Posterior vena cava (tissue), 2 donors: ENCODE measurements at places on chromosomes 5 and 9. TPM values are rescaled to one million over a fixed set of nuclear protein-coding genes. Genes with fewer than 3 reads are reported as not detected.

The KIF4B gene
- total RNA-seq: 0.14 TPM

The LOX gene
- total RNA-seq: 98.8 TPM

GRCh38 chr5:67065696-67066095, 130.9 kb downstream of the CD180 start:
- DNase-seq: no peak

GRCh38 chr9:130858739-130859705, 24.0 kb downstream of the ABL1 start:
- no peak for DNase-seq

DNA sequence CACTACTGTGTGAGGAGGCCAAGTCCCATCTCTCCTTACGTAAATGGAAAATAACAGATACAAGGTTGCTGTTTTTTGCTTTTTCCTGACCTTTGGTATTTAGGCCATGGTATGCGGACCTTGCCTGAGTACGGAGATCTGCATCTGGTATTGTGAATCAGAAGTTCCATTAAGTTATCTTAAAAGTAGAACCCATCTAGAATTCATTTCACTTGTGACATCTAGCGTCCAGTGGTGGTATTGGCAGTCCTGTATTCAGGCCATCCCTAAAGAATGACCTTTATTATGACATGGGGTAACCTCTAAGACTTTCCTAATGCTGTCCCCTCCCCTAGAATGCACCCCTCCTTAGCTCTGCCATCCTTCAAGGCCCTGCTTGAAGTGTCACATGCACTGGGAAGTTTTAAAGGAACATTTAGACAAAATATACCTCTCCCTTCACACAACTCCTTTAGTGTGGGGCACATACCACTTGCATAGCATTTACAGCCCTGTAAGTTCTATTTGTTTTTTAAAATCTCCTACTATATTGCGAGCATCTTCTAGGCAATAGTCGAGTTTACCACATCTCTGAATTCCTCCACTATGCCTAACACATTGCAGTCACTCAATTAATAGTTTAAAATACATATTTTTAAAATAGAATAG, 1.9 kb upstream of the SPDL1 start:
- DNase-seq: no peak

GRCh38 chr9:101092922-101093321, 64.4 kb downstream of the PLPPR1 start:
- no peak for DNase-seq

DNA sequence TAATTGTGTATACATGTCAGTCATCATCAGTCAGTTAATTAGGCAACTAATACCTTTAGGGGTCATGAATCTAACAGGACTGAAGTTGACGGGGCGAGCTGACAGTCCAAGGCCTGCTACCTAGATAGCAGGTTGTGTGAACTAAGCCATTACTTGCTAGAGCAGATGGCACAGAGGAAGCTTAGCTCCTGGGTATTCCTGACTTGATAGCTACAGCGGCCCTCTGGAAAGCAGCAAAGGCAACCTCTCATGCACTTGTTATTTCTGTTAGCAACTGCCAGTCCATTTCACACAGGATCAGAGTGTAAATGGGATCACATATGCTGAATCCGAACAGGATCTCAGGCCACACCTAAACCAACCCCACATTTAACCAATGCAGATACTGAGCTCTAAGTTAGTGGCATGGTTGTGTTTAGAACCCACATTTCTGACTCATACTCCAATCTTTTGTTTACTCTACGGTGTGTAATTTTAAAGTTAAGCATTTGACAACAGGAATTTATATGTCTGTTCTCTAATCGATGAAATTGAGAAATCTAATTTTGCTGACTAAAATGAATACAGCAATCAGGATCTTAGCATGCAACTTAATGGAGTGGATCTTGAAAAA, 521.3 kb upstream of the ZNF608 start:
- no peak for DNase-seq

- DNase-seq: no peak
Measured at GRCh38 chr9:133891741-133892140, 100.4 kb downstream of the VAV2 start.

DNA sequence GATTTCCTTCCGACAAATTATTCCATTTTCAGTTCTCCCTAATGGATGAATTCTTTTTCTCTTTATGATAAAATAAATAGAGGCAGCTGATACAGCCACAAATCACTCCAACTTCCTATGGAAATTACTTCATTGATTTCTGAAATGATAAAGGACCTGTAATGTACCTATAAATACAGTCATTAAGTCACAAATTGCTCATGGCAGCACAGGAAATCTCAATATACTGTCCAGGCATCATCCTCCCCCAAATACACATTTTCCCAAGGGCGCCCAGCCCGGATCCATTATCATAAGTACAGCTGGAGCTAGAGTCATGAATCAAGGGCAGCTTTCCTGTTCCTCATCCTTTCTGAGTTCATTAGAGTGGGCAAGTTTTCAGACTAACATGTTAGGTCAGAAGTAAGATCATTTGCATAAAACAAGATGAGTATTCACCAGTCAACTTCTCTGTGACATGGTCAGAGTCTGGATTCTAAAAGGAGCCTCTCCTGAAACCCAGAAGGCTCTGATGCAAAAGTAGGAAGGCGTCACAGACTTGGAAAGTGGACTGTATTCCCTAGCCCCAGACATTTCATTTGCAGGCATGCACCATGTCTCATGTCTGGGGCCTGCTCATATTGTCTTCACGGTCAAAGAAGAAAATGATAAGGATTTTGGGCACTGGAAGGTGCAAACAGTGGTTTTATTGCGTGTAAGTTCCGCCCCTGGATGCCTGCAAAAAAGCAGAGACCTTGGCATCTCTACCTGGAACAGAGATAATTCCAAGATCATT, 383.2 kb downstream of the PLK2 start:
- DNase-seq: no peak

- no peak for DNase-seq
Measured at GRCh38 chr9:120859361-120859760, 16.6 kb upstream of the PSMD5 start.

DNA sequence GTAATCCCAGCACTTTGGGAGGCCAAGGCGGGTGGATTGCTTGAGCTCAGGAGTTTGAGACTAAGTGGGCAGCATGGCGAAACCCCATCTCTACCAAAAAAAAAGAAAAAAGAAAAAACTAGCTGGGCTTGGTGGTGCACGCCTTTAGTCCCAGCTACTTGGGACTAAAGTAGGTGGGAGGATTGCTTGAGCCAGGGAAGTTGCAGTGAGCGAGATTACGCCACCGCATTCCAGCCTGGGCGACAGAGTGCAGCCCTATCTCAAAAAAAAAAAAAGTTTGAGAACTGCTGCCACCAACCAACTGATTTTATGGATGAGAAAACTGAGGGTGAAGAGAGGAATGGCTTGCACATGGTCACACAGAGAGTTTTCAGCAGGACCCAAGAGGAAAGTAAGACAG, 175.1 kb downstream of the DOCK8 start:
- DNase-seq: no peak

GRCh38 chr5:9774472-9775079, 144.4 kb upstream of the TAS2R1 start:
- DNase-seq: no peak
